H7 (cell line): ENCODE measurements at places on chromosomes 2 and 18.

- DNase-seq: no peak
These were observed 848 bp downstream of the VRK2 start for GRCh38 chr2:58047373-58047935.

- DNase-seq: no peak
These were observed 306.7 kb upstream of the CCDC68 start for GRCh38 chr18:55265984-55266383.

DNA sequence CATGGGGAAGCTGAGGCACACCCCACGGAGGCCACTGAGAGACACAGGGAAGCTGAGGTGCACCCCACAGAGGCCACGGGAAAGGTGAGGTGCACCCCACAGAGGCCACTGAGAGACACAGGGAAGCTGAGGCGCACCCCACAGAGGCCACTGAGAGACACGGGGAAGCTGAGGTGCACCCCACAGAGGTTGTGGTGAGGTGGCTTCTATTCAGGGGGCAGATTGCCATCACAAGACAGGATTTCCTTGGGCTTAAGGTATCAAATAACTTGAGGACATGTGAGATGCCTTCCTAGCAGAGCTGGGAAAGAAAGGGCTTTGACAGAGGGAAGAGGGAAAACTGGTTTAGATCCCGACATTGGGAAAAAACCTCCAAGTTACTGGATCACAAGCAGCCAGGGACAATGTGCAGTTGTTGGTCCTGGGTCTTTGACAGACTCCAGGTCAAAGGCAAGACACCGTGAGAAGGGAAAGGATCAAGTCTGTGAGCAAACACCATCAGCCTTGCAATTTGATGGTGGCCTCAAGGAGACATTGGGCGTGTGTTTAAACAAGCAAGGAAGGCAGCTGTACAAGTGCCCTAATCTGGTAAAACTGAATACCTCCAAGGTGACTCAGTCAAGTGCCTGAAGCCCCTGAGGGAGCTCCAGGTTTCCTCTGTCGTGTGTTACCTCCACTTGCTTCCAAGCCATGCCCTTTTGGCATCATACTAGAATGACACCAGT, 133.2 kb upstream of the EPAS1 start:
- no peak for DNase-seq

DNA sequence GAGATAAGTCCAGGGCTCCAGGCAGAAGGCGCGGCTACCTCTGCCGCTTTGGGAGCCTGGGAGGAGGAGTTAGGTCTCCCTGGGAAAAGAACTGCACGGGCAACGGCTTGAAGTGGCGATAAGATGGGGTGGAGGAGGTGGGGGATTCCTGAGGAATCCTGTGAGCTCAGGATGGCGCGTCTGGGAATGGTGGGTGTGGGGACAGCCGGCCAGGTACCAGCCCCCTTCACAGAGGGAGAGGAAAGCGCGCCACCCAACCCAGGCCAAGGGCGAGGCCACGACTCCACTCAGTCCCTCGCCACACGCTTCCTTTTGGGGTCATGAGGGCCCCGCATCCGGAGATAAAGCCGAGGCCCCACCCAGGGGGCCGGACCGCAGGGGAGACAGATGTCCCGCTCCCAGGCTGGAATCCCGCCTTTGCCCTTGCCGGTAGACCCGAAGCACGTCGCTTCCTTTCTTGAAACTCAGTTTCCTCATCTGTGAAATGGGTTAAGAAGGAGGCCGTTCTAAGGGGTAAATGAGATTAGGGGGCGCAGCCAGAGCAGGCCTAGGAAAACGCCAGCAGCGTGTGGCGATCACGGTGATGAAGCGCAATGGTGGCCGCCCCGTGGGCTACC, 1.7 kb upstream of the CTDSP1 start:
- DNase-seq: peak; percentile 87

GRCh38 chr2:236748801-236749200, 179.2 kb downstream of the ACKR3 start:
- DNase-seq: peak; percentile 55

GRCh38 chr2:74391209-74391579, 11.1 kb upstream of the DCTN1 start:
- DNase-seq: no peak

DNA sequence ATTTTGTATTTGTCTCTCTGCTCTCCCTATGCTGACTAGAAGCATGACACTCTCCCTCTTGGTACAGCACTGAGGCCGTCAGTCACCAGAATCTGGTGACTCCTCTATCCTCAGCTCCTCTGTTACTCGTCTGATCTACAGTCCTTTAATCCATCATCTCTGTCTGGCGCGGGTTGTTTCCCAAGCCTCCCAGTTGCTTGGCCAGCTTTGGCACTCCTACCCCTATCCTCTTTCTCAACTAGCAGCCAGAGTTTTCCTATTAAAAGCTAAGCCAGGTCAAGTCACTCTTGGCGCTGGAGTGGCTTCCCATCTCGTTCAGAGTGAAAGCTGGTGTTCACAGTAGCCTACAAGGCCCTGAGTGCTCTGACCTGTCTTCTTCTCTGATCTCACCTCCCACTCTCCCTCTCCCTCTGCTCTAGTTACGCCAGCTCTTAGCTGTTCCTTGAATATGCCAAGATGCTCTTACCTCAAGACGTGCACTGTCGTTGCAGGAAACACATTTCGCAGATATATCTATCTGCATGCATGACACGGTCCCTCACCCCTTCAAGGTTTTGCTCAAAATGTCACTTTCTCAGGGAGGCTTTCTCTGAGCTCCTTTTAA, 41.8 kb upstream of the PSME4 start:
- no peak for DNase-seq

GRCh38 chr2:60586081-60586480, 32.6 kb upstream of the BCL11A start:
- no peak for DNase-seq

DNA sequence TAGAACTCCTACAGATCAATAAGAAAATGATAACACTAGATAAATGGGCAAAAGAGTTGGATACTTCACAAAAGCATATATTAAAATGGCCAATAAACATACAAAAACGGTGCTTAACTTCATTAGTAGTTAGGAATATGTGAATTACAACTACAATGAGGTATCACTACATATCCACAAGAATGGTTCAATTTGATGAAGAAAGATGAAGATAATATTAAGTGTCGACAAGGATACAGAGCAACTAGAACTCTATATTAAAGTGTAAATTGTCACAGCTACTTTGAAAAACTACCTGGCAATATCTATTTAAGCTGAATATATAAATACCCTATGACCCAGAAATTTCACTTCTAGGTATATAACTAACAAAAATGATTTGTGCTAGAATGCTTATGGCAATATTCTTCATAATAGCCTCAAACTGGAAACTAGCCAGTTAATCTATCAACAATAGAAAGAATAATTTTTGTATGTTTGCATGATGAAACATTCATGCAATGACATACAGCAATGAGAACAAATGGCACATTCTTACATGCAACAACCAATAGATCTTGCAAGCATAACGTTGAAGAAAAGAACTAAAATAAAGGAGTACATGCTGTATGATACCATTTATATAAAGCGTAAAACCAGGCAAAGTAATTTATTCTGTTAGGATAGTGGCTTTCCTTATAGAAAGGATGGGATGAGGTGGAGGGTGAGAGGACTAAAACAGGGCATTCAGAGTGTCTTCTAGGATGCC, 290.2 kb upstream of the SESTD1 start:
- no peak for DNase-seq

DNA sequence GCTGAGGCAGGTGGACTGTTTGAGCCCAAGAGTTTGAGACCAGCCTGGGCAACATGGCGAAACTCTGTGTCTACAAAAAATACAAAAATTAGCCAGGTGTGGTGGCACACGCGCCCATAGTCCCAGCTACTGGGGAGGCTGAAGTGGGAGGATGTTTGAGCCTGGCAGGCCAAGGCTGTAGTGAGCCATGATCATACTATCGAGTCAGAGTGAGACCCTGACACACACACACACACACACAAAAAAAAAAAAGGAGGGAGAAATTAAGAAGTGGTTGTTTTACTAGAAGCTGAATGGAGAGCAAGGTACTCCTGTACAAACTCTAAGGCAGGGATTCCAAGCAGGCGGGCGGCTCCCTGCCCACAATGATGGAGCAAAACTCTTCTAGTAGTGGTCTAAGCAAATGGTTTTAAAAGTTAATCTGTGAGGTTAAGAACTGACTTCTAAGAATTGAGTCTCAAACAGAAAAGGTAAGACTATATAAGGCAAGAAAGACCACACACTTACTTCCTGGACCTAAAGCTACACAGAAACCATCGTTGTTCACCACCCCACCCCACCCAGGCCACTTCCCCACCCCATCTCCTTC, 2.6 kb downstream of the ANKRD44 start:
- no peak for DNase-seq
